Fibroblast of lung (primary cell): ENCODE measurements at places on chromosomes 7 and 10. TPM values are rescaled to one million over a fixed set of nuclear protein-coding genes. Genes with fewer than 3 reads are reported as not detected.

DNA sequence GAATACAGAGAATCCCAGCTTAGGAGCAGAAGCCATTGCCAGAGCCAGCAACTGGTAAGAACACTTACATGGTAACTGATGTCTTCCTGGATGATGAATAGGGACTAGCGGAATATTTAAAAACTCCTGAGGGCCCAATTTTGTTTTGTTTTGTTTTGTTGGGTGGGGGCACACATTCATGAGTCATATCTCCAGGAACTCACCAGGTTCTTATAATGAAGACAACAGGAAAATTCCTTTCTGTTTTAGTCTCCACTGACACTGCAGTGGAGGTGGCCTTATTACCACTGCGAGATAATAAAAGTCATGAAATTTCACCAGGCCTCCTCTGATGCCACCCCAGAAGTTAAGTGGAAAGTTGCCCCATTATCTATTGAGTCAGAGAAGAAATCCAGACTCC, 6.6 kb upstream of the CUZD1 start:
- DNase-seq, result no peak

DNA sequence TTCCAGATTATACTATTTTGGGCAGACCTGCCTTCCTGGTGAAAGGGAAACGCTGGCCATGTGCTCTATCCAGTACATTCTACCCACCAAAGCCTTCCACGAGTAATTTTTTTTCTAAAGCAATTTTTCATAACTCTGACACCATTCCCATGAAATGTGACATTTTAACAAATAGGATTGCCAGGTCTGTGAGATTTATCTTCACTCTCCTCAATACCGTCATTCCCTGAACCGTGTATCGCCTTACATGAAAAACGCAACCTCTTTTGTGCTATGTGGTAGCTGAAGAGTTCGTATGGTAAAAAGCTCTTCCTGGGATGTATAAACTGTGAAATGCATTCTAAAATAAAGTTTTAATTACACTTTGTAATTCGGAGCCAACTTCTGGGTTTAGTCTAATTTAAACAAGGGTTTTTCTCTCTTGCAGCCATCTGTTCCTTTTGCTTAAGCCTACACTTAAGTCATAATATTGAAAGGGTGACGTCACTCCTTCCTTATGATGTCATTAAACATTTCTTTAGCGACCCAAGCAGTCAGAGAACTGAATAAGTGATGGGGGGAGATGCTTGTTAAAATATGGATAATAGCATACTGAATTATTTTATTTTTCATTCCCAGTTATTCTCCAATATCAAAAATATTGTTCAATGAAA, 27.7 kb downstream of the C1QL3 start:
- no peak for DNase-seq

GRCh38 chr10:23238015-23238414, 45.9 kb downstream of the PTF1A start:
- DNase-seq, result no peak

DNA sequence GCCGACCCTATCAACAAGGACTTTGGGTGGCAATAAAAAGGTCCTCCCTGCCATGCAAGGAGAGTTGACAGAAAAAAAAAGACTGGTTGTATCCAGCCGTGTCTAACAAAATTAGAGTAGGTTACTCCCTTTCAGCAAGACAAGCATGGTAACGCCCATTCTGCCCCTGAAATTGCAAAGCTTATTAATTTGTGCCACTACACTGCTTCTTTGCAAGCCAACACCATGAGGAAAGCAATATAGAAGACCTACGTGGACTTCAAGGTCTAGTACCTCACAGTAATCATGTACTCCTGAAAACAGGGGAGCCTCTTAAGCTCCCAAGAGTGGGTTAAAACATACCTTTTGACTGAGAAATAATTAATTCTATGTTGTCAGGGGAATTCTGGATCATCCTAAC, 90.3 kb downstream of the FRMPD2 start:
- DNase-seq, result no peak

DNA sequence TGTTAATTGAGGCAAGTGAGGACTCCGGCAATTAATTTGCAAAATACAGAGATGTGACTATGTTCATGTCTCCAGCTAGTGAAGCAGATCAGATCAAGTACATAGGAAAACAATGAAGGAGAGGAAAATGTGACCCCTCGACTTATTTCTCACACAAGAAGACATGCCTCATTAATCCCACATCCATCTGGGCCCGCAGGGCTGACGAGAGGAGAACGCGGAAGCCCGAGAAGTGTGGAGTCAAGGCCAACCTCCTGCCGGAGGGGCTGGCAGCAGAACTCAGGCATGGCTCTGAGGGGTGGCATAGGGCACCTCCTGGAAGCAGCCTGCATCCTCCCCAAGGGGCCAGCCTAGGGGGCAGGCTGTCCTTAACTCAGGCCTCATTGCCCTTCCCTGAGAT, 54.4 kb downstream of the ZNF503 start:
- no peak for DNase-seq

DNA sequence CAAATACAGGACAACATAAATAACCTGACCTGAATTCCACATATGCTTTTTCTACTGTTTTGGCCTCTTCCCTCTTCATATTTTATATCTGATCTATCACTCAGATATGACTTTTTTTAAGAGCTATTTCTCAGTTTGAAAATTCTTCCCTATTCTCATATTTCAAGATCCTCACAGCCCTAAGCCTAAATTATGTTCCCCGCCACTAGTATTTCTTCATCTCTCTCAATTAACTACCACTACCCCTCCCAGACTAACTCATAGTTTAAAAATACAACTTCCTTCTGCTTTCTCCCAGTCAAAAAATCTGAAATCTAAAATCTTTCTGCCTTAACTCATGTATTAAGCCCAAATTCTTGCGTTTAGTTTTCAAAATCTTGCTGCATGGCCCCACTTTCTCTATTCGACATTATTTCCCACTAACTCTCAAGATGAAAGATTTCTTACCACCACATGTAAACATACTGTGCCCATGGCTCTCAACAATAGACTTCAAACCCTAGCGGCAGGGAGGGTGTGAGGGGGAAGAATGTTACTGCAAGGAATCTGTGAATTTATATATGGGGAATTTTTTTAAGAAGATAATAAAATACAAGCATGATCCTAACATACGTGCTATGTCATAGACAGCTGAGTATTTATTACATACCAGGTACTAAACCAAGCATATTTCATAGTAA, 64.6 kb downstream of the TFEC start:
- no peak for DNase-seq

GRCh38 chr10:110361800-110362456, 57.2 kb upstream of the SMNDC1 start:
- DNase-seq, result no peak

The NRCAM gene
- 1.2 and 2.2 TPM in 2 replicates for polyA plus RNA-seq

The CFAP46 gene
- polyA plus RNA-seq, result 0.25 and 0.64 TPM in 2 replicates

The NPFFR1 gene
- polyA plus RNA-seq, result not detected in 2 replicates

The UNCX gene
- not detected in 2 replicates for polyA plus RNA-seq

The PRKCQ gene
- 0.01 and 0.05 TPM in 2 replicates for polyA plus RNA-seq

The CNTNAP2 gene
- not detected in 2 replicates for polyA plus RNA-seq
